ENCODE measurements at places on chromosomes 3 and 15.

- DNase-seq: no peak
Measured at GRCh38 chr15:63408524-63408923, 26.9 kb upstream of the CA12 start.

DNA sequence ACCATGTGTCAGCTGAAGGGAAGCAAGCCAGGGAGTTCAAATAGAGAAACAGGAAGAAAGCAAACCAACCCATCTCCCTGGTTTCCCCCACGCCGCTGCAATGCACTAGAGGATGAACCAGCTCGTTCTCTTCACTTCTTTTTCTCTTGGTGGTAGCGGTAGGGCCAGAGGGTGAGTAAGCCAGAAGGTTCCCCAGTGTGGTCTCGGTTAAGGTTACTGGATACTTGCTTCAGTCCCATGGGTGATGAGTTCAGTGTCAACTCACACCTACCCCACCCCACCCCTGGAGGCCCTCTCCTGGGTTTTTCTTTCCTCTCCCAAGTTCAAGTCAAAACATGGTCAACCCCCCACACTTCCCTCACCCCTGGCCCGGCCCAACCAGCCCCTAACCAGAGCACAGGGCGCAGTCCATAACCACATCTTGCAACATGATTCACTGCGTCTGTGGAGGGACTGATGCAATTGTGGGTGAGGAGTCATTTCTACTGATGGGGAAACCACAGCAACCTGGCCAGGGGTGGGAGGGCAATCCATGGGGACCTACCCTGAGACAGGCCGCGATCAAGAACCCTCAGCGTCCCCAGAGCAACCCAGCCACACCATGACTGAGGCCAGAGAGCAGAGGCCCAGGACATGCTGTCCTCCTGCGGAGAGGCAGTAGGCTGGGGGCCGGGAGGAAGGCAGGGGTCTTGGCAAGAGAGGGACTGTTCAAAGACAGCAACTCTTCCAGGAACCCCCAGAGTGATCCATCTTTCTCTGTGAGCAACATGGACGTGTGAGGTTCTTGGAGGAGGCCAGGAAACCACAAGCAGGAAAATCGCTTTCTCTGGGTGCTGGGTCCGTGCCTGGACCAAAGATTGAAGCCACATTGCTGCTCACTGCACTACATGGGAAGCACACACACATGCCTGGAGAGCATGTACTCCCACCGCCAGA, 276.6 kb downstream of the UACA start:
- DNase-seq: no peak

DNA sequence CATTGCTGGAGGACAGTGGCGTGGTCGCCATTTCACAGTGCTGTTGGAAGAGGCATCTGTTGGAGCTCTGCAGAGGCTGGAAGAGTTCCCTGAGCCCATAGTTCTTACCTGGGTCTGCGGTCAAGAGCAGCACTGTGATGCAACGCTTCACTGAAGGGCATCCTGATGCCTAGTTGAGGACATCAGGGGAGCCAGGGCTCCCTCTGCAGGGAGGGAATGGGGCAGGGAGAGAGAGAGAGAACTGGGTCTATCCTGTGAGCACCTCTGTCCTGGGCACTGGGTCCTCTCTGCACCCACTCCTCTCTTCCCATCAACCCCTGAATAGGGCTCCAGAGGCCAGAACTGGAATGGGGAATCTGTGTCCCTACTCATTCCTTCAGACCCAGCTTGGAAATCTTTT, 23.9 kb upstream of the MOBP start:
- DNase-seq: no peak

- DNase-seq: no peak
Measured at GRCh38 chr3:173529062-173529711, 131.6 kb downstream of the NLGN1 start.

GRCh38 chr3:167502401-167502800, 28.6 kb upstream of the SERPINI2 start:
- no peak for DNase-seq

DNA sequence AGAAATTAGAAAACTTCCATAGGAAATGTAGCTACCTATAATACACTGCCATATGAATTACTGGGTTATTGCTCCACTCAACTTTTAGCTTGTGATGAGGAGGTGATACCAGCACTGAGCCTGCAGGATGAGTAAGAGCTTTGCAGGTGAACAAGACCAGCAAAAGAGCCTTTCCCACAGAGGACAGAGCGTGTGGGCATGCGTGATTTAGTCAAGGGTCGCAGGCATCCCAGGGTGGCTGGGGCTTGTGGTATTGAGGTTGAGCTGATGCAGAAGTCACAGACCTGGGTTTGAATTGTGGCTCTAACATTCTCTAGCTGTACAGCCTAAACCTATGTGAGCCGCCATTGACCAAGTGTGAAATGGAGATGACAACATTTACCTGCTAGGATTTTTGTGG, 5.6 kb downstream of the NRROS start:
- DNase-seq: no peak

GRCh38 chr3:128426128-128426921, 40.4 kb downstream of the DNAJB8 start:
- no peak for DNase-seq

DNA sequence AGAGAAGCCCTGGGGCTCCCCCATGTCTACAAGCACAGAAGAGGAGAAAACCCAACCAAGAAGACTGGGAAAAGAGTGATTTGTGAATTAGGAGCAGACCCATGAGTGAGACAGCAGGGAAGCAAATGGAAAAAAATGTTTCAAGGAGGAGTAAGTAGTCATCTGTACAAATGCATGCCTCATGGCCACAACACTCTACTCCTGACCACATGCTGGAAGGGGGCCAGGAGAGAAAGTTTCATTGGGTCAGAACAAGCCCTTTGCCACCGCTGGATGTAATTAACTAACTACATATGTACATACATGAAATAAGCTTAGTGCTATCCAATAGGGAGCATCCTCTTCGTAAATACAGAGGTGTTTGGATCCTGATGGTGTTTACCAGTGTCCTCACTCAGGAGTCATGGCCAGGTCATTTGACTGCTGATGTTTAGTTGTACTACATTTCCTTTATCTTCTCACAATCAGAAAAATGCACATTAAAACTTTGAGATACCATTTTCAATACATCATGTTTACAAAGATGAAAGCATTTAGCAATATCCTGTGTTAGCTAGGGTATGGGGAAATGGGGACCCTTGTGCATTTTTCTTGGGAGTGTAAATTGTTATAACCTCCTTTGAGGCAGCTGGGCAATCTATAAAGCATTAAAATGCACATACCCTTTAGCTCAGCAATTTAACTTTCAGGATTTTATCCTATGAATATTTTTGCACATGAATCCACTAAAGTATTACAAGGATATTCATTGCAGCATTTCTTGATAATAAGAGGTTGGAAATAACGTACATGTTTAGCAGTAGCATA, 27.1 kb downstream of the CLRN1 start:
- no peak for DNase-seq

- no peak for DNase-seq
Measured at GRCh38 chr3:36011791-36012190, 368.5 kb upstream of the STAC start.

- DNase-seq: no peak
Measured at GRCh38 chr3:126944089-126944965, 38.6 kb upstream of the PLXNA1 start.

DNA sequence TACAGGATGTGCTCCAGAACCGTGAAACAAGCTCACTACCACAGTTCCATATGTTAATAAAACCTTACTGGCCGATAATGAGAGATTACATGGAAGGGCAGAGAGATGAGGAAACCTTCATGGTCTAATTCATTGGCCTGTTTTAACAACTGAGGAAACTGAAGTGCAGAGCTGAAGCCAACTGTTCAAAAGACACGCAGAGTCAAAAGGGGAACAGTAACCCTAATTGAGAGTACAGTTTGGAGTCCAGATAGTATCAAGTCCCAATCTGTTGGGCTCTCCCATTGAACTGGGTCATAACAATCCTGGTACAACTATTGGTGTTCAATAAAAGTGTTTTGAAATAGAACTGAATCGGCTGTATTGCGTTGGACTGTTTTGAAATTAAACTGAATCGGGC, 69.6 kb downstream of the SLC12A8 start:
- DNase-seq: no peak

GRCh38 chr3:108239082-108239481, 16.9 kb upstream of the IFT57 start:
- DNase-seq: no peak

DNA sequence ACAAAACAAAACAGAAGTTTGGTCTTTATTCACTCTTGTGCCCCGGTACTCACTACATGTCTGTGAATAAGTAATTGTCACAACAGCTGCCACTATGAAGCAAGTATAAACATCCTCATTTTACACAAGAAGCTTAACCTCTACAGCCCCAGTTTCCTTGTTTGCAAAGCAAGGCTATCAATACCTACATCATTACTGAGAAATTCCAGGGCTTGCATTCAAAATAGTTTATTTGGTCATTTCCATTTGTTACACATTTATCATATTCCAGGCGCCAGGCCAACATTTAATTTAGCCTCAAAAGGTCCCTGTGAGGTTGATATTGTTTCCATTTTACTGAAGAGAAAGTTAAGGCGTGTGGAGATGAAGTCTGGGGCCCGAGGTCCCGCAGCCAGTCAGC, 161.4 kb upstream of the LRTM1 start:
- no peak for DNase-seq

DNA sequence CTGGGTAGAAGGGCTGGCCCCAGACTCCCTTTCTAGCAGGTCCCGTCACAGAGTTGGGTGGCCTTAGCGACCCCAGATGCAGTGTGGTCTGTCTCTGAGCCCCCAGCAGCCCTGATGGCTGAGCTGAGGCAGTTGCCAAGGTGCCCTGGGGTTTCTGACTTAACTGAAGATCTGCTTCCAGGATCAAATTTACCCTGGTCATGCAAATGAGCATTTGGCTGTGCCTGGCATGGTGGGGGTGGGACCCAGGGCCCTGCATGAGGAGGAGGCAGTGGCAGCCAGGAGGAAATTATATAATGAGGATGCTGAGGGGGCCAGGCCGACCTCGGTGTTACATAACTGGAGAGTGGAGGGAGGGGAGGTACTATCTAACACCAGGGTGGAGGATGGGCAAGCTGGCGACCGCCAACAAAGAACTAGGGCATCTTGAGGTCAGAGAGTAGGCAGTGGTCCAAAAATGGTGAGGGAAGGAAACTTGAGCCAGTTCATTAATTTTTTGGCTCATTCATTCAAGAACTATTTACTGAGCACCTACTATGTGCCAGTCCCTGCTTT, 16.4 kb downstream of the PLEKHO2 start:
- no peak for DNase-seq

GRCh38 chr15:41401904-41402267, 410 bp downstream of the NDUFAF1 start:
- no peak for DNase-seq

DNA sequence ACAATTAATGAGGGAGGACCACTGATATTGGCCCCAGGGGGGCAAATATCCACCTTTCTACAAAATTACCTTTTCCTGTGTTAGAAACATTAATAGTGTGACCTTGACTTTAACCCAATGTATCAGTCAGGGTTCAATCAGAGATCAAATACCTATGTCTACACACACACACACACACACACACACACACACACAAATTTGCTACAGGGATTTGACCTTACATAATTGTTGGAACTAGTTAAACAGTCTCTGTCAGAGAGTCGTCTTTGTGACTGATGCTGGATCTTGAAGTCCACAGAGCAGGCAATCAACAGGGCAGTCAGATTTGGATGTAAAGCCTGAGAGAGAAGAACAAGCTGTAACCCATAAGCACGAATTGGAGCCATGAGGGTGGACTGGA, 32.5 kb downstream of the TM4SF4 start:
- DNase-seq: no peak

DNA sequence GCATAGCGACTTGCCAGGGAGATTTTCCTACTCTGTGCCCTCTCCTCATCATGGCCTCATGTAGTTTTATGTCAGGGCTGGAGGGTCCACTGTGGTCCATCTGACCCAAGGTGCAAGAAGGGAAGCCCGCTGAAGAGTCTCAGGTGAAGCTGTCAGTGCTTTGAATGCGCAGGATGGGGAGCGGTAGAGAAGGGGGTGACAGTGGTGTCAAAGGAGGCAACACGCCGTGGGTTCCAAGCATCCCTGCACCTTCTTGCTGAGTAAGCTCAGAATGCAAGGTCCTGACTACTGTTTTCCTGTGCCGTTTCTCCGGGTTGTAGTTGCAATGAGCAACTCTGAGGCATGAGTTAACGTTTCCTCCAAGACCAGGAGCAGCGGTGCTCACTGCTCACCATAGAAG, 44.9 kb upstream of the RAB6B start:
- DNase-seq: no peak

- DNase-seq: no peak
Measured at GRCh38 chr3:16728770-16729745, 123.8 kb upstream of the DAZL start.

DNA sequence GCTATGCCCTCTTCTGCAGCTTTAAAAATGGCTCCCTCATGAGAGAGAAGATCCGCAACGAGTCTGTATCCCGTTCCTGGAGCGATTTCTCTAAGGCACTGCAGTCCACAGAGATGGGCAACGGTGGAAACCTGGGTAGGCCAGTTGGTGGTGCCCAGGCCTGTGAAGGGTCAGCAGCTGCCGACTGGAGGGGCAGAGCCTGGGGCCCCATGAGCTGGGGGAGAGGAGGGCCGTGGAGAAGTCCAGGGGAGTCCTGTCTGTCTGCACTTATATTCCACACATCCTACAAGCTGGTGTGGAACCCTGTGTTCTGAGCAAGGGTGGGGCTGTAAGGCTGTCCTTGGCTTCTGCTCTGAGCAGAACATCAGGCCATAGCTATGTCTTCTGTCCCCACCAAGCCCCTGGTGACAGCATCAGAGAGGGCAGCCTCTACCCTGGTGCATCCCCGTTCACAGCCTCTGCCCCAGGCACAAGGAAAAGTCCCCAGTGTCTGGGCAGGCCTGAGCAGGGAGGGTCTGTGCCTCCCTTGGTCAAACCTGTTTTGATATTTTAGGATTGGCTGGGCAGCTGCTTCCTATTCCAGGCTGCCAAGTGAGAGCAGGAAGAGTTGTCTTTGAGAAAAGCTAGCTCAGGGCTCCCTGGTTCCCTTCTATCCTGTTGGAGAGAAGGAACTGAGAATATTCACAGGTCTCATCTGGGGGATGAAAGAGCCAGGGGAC, 29.7 kb downstream of the XYLB start:
- DNase-seq: no peak

DNA sequence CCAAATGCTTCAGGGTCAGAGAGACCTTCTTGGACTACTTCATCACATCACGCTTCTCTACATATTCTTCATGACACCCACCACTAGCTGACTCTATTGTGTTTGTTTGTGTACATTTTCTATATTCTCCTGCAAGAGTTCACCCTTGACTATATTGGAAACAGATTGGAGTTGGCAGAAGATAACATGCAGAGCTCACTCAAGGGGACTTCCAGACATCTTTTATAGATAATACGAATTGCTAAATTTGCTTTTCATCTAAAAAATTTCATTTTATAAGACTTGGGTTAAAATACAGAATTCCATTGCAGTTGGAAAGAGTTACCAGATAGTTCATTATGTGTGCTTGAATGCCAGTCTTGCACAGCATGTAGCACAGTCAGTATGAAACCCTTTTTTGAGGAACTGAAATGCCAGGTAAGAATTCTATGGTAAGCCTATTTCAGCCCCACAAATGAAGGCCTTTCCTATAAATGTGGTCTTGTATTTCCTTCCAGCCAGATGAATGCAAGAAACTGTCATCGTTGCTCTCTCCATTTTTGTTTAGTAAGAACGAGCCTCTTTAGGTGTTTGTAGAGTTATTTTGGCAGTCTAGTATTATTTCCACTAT, 177.6 kb downstream of the GHSR start:
- DNase-seq: no peak
